D721Med (cell line): ENCODE measurements at places on chromosomes 12 and 14.

DNA sequence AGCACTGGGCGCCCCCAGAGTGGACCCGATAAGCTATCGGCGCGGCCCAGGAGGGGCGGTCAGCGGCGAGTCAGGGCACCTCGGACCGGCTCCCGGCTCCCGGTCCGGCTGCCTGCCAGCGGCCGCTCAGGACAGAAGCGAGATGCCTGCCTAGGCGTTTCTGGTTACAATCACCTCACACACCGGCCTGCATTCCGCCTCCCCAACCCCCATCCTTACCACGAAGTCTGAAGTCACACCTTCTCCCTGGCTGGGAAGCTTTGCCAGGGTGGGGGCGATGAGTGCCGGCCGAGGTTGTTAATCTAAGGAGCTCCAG lies 42.6 kb upstream of the TBX5 start:
- DNase-seq = no peak

DNA sequence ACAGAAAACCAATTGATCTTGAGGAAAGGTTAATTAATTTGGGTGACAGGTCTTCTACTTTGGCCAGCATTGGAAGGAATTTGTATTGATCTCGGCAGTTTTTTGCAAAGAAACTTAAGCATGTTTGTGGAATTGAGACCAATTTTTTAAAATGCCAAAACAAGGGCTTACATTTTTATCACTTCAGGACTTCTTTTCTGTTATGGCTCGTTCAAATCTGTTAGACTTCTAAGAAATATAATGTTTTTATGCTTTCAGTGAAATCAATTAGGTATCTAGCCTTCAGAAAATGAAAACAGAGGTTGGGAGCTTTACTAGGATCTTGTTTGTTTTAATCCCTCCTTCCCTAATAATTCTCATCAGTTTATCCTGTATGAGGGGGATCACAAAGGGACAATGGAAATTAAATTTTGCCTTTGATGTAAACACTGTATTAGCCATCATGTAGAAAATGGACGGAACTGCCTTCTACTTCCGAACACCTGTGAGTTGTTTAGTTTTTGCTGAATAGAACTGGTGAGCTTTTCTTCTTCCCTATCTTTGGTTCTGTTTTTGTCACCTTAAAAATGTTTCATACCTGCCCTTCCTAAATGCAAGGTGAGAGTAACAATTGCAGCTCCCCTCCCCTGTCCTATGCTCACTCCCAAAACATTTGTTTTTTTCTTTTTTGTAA lies 7.8 kb downstream of the FOXA1 start:
- no peak for DNase-seq

DNA sequence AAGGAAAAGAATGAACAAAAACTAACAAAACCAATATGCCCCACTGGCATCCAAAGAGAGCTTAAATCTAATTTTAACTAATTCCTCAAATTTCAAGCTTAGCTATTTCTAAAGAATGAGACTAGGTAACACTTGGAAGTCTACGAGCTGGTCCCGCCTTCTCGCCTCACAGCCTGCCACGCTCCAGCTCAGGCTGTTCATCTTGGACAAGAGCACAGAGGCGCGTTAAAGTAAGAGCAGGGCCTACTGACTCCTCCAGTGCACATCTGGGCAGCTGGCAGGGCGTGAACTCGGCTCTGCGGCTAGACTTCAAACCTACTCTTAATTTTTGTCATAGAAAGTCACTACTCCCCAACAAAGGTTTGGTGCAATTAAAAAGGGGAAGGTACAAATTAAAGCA lies 64.6 kb downstream of the DICER1 start:
- DNase-seq = no peak

DNA sequence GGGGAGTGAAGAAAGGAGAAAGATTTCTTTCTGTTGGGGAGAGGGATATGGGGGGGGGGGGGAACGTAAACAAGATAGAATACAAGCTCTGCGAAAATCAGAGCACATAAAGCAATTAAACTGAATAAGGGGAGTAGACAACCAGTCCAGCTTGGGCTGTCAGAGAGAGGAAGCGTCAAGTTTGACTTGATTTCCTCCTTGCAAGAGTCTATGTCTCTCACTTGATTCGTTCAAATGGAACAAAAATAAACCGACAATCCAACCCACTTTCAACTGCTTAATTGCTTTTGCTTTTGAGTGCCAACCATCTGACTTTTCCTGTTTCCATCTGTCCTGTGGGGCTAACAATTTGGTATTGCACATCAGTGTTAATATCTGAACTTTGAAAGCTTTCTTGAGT lies 942 bp downstream of the SYT1 start:
- DNase-seq = no peak

DNA sequence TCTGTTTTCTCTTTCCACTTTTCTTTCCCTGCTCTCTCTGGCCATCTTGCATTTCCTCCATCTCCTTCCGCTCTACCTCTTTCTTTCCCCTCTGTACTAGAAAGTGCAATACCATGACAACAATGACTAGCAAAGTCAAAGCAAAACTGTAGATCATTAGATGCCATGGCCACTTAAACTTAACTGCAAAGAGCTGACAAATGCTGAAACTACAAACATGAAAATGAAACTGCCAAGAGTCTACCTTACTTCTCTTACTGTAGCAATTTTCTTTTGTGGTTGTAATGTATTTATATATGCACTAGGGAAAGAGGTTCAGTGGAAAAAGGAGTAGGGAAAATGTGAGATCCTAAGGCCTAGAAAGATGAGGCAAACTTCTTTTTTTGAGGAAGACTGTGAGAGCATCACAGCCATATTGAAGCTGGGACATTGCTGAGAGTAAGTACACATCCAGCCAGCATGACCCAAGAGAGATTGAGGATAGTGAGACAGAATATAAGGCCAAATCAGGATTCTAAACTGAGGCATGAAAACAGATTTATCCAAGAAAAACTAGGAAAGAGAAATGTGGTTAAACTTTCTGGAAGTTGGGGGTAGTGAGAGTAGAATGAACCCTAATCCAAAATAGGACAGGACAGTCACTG lies 276.6 kb upstream of the NAV3 start:
- DNase-seq = no peak

- DNase-seq = no peak
Measured at GRCh38 chr12:54058128-54058768, 4.6 kb downstream of the HOXC4 start.

DNA sequence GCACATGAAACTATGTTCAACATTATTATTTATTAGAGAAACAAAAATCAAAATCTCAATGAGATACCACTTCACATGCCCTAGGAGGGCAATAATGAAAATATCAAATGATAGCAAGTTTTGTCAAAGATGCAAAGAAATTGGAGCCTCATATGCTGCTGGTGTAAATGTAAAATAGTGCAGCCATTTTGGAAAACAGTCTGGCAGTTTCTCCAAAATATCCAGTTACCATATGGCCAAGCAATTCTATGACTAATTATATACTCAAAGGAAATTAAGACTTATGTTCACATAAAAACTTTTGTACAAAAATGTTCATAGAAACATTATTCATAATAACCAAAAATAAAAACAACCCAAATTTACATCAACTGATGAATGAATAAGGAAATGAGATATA lies 313.6 kb upstream of the LMO3 start:
- no peak for DNase-seq
